ENCODE measurements at places on chromosomes 11 and 22.
A peak's percentile ranks its signal among the peaks of the same experiment; 100 is the strongest.

GRCh38 chr11:16114431-16114830 is 241.9 kb downstream of the SOX6 start:
- H3K4me1 ChIP-seq = no peaks in the 10 kb centered on the region
- H3K27ac ChIP-seq = no peak overlapping the region
- H3K4me3 ChIP-seq = no peak overlapping the region
- H3K27me3 ChIP-seq = no peaks in the 10 kb centered on the region
- no peak for DNase-seq

DNA sequence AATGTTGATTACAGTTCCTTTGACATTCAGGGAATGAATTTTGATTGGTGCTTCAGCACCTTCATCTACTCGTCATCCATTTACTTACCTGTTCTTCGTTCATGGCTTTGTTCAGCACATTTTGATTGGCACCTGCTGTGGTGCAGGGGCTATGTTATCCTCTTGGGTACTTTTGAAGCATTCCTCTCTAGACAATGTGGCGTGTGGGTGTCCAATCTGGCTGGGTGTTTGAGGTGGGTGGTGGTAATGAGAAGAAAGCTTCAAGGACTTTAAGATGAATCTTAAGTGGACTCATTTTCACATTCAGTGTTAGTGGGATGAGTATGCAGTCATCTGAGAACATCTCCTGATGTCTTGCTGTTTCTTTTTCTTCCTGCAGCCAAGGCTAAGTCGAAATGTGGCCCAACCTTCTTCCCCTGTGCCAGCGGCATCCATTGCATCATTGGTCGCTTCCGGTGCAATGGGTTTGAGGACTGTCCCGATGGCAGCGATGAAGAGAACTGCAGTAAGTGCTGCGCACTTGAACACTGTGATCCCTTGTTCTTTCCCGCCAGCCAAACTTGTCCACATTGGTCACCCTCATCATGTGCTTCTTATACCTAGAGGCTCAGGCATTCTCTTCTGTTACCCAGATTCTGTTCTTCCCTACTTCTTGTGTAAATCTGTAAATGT is 137.5 kb downstream of the LDLRAD3 start:
- no peaks in the 10 kb centered on the region for H3K36me3 ChIP-seq
- no peaks in the 10 kb centered on the region for H3K4me1 ChIP-seq
- no peak overlapping the region for H3K4me3 ChIP-seq
- H3K27me3 ChIP-seq = no peaks in the 10 kb centered on the region
- no peak for DNase-seq
- H3K27ac ChIP-seq = no peak overlapping the region

DNA sequence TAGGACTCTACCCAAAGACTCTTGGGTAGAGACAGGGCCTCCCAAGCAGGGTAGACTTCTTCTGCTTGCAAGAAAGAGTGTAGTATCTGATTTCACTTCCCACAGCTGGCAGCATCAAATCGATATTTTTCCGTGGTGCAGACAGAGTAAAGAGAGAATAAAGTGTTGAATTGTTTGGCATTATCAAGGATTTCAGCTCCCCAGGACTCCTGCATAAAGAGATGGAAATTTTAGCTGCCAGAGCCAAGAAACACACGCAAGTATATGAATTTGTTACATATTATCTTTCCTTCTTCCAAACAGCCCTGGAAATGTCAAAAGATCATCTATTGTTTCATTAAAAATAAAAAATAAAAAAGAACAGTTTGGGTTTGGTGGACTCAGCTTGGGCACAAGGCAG is 136.8 kb downstream of the PKNOX2 start:
- H3K4me1 ChIP-seq = peaks cover 23% of the 10 kb centered on the region
- peak overlapping the region; percentile 58 for H3K27ac ChIP-seq
- no peak overlapping the region for H3K4me3 ChIP-seq
- H3K36me3 ChIP-seq = no peaks in the 10 kb centered on the region
- no peaks in the 10 kb centered on the region for H3K27me3 ChIP-seq
- no peak for DNase-seq

- H3K27me3 ChIP-seq = no peaks in the 10 kb centered on the region
- H3K4me1 ChIP-seq = peaks cover 27% of the 10 kb centered on the region
- DNase-seq = no peak
- H3K36me3 ChIP-seq = no peaks in the 10 kb centered on the region
- H3K27ac ChIP-seq = no peak overlapping the region
These were observed 937 bp downstream of the TRPT1 start for GRCh38 chr11:64224891-64225607.

DNA sequence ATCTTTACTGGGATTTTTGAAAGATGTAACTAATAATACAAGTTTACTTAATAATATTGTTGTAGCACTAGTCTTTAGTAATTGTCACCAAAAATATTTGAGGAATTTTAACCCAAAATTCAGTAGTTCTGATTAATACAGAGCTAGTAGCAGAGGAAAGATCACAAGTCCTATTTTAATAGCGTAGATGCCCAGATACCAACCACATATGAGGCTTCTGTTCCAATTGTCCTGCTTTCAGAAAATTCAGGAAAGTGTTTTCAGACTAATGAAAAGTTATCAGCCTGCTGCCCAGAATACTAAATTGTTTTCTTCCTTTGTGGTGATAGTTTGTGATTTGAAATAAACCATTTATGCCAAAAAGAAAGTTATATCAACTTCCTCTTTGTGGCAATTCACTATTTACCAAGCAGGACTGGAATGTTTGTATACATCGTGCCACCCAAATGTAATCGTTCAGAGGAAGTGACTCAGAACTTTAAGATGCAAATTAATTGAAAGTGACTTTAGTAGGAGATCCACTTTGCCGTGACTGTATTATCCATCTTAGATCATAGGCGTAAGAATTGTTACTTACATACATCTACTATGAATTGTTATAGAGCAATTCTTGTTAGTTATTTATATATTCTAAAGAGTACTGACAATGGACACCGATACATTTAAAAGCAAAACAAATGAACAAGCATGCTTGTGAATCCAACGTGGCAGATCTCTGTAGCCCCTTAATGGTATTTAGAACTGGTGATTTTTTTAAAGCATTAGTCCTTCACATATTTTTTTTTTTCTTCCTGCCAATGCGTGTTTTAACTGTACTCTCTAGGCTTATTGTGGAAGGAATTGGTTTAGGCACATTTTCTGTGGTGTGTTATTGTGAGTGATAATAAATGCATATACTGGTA is 231.0 kb downstream of the DDX10 start:
- H3K27me3 ChIP-seq = no peaks in the 10 kb centered on the region
- peaks cover 36% of the 10 kb centered on the region for H3K4me1 ChIP-seq
- H3K4me3 ChIP-seq = peak overlapping the region; percentile 18
- DNase-seq = peak; percentile 92
- peaks cover 6% of the 10 kb centered on the region for H3K36me3 ChIP-seq

GRCh38 chr22:27331526-27332281 is 469.9 kb downstream of the MN1 start:
- no peak overlapping the region for H3K4me3 ChIP-seq
- DNase-seq = no peak
- H3K27me3 ChIP-seq = no peaks in the 10 kb centered on the region
- H3K27ac ChIP-seq = no peak overlapping the region
- no peaks in the 10 kb centered on the region for H3K36me3 ChIP-seq

- no peak overlapping the region for H3K27ac ChIP-seq
- no peaks in the 10 kb centered on the region for H3K27me3 ChIP-seq
- H3K36me3 ChIP-seq = no peaks in the 10 kb centered on the region
- no peak overlapping the region for H3K4me3 ChIP-seq
- peaks cover 5% of the 10 kb centered on the region for H3K4me1 ChIP-seq
- DNase-seq = peak; percentile 5
These were observed 17.6 kb downstream of the SLC5A12 start for GRCh38 chr11:26704249-26704648.

- H3K36me3 ChIP-seq = no peaks in the 10 kb centered on the region
- DNase-seq = peak; percentile 86
- peaks cover 87% of the 10 kb centered on the region for H3K4me1 ChIP-seq
- H3K27ac ChIP-seq = peak overlapping the region; percentile 91
- peak overlapping the region; percentile 1 for H3K4me3 ChIP-seq
These were observed 114.1 kb upstream of the TBCEL start for GRCh38 chr11:120909676-120910416.

DNA sequence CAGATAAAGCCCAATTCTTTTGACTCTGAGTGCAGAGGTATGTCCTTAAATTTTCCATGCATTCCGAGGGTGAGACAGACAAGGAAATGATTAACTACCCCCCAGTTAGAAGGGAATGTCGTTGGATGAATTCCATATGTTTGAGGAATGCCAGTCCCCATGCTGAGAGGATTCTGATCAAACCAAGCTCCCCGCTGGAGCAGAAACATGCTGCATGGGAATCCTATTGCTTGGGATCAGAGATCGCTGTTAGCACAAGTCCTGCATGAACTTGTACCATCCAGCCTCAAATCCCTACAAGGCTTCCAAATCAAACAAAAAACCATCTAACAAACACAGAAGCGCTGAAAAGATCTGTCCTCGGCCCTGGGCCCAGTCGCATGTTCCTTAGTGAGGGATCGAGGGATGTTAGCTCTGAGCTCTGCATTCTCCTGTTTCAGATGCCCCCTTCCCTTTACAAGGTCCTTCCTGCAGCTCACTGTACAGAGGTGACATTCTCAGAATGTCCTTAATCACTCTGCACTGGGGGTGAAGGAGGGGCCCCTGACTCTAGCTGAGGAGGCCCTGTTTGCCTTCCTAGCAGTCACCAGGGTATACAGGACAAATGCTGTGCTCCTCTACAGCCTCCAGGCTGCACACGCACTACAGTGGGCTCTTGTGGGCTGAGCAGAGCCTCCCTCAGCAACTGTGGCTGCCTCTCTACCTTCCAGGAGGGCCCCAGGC is 353.4 kb downstream of the TENM4 start:
- no peaks in the 10 kb centered on the region for H3K36me3 ChIP-seq
- H3K27ac ChIP-seq = no peak overlapping the region
- peaks cover 78% of the 10 kb centered on the region for H3K27me3 ChIP-seq
- no peaks in the 10 kb centered on the region for H3K4me1 ChIP-seq
- no peak for DNase-seq

DNA sequence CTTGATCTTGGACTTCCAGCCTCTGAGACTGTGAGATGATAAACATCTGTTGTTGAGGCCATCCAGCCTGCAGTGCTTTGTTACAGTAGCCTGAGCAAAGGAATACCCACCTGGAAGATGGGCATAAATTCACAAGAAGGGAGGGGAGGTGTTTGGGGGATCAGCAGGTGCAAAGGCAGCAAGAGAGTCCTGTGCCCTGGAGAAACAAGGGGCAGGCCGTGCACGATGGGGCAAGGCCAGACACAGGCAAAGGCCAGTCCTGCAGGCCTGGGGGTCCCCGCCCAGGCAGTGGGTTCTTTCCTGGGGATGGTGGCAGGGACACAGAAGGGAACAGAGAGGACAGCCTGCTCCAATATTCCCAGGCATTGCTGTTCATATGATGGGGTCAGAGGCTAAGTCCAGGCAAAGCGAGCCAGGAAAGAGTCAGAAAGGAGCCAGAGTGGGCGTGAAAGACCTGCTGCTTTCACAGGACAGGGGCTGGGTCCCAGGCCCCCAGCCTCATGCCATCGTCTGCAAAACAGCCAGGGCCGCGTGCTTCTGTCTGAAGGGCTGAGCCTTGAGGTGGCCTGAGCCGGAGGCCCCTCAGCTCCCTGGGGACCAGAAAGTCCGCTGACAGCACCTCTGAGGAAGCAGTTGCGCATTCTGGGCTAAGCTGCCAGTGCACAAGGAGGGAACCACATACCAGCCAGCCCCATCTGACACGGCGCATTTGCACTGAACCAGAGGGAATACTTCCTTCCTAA is 48.8 kb downstream of the MYEOV start:
- peaks cover 62% of the 10 kb centered on the region for H3K36me3 ChIP-seq
- H3K4me3 ChIP-seq = no peak overlapping the region
- no peak for DNase-seq
- H3K27ac ChIP-seq = no peak overlapping the region

DNA sequence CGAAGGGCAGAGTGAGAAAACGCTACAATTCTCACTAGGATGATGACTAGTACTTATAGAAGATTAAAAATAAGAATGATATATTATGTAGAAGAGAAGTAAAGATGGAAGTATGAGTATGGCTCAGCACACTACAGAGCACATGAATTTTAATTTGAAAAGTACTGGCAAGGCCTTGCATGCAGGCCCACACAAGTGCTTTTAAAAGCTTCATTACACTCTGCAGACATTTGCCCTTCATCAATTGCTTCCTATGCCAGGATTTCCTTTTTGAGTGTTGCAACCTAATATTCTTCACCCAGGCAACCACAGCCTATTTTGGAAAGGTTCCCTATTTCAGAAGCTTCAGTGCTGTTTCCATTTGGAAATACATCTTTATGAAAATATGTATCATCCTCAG is 81.1 kb downstream of the LARGE2 start:
- H3K27me3 ChIP-seq = no peaks in the 10 kb centered on the region
- no peaks in the 10 kb centered on the region for H3K36me3 ChIP-seq
- no peak overlapping the region for H3K27ac ChIP-seq
- no peak for DNase-seq
- no peaks in the 10 kb centered on the region for H3K4me1 ChIP-seq
- H3K4me3 ChIP-seq = no peak overlapping the region

DNA sequence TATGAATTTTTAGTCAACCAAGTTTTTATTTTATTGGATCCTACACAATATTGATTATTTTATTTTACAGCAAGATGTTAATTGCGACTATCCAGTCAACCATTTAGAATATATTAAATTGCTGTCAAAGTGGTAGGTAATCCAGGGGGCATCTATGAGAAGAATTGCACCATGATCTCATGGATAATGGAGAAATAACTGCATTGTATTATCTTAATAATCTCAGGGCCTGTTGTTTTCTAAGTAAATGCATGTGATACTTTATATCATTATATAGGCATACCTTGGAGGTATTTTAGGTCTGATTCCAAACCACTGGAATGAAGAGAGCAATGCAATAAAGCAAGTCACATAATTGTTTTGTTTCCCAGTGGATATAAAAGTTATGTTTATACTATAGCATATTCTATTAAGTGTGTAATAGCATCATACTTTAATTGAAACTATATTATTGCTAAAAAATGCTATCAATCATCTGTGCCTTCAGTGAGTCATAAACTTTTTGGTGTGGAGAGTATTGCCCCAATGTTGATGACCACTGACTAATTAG is 595.4 kb upstream of the CHORDC1 start:
- no peak for DNase-seq
- no peaks in the 10 kb centered on the region for H3K36me3 ChIP-seq
- H3K4me1 ChIP-seq = peaks cover 15% of the 10 kb centered on the region
- H3K27ac ChIP-seq = no peak overlapping the region

- H3K4me1 ChIP-seq = peaks cover 29% of the 10 kb centered on the region
- DNase-seq = no peak
- H3K27me3 ChIP-seq = no peaks in the 10 kb centered on the region
- H3K36me3 ChIP-seq = no peaks in the 10 kb centered on the region
- no peak overlapping the region for H3K4me3 ChIP-seq
- peak overlapping the region; percentile 56 for H3K27ac ChIP-seq
These were observed 222.0 kb downstream of the DBX1 start for GRCh38 chr11:19938169-19938856.
